Thoracic aorta (tissue), 2 donors: ENCODE measurements at places on chromosomes 4 and X. TPM values are rescaled to one million over a fixed set of nuclear protein-coding genes. Genes with fewer than 3 reads are reported as not detected.

DNA sequence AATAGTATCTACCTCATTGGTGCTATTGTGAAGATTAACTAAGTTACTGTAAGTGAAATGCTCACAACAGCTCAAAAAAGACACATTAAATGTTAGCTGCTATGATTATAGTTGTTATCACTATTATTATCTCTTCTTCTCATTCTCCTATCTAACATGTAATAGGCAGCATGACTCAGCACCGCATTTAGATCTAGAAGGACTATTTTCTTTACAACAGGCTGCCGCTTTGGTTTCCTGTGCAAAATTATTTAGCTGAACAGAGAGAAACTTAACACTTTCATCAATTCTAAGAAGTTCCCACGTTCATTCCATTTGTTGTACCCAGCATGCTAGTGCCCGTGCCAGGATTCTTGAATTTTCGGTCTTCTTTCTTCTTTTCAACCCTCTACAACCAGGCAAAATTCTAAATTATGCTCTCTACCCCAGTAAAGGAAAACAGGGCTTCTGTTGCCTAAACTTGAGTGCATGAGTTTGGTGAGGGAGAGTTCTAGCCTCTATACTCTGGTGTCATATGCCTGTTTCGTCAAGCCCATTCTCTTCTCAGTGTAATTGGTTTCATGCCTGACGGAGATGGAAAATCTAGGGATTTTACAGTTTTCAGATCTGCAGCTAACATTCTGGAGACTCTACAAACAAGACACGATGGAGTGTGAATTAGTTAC, 378.9 kb downstream of the PPP1R2C start:
- no peak for DNase-seq

ADH1A gene
- total RNA-seq: not detected

GRCh38 chrX:16319929-16320328, 152.6 kb downstream of the MAGEB17 start:
- no peak for DNase-seq

GRCh38 chr4:77920371-77920770, 57.7 kb downstream of the MRPL1 start:
- DNase-seq: no peak

DNA sequence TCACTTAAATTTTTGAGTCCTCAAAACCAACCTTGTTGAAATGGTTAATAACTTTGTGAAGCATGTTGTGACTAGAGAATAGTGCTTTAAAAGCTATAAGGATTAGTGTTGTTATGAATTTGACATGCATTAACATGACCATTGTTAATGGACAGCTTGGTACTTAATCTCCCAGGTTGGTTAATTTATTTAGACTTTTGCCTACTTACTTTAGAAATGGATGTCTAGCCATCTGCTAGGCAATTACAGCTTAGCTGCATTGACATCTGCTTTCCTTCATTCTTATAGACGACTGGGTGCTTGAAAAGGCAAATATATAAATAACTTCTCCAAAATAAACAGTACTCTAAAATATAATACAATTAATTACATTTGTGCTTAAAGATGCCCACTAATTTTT, 368.0 kb downstream of the CCSER1 start:
- DNase-seq: no peak

DNA sequence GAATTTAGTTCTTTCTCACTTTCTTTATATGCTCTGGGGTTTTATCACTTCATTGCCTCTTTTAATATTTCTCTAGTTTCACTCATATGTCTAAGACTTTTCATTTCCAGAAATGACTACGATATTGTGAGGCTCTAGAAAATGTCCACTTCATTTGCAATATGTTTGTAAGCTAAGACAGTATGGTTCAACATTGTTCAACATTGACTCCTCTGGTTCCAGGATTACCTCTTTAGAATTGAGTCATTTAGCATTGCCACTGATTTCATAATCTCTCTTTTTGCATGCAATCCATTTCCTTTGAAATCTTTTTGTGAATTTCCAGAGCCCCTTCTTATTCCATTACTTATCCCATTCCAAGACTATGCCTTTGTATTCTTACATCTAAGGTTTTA, 32.3 kb downstream of the BBS12 start:
- no peak for DNase-seq

DNA sequence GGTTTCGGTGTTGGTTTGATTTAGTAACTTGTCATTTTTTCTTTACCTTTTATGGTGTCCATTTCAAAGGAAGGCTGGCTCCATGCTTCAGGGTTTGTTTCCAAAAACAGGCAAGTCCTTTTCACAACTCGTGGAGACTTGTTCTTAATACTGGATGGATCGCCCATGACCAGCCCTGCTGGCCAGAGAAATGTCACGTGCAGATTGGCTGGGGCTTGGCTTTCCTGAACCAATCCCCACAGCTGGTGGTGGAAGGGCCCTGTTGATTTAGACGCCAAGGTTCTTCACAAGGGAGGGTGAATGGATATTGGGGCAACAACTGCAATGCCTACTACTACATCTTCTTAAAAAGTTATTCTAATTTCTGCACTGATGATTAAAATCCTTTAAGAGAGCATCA, 92.6 kb downstream of the SHROOM3 start:
- DNase-seq: no peak

TMEM271 gene
- not detected for total RNA-seq

DNA sequence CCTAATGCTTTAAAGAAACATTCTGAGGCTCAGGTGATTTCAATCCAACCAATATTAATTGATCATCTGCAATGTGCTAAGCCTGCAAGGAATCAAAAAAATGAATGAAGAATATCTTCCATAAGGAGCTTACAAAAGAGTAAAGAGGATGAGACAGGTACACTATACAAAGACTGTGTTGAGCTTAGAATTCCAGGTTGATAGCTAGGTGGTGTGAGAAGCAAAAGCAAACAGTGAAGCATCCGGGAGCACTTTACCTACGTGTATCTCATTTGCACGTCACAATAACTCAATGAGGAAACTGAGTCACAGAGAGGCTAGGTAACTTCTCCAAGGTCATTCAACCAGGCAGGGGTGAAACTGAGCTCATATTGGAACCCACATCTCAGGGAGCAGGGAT, 37.1 kb downstream of the FAM114A1 start:
- DNase-seq: no peak

DNA sequence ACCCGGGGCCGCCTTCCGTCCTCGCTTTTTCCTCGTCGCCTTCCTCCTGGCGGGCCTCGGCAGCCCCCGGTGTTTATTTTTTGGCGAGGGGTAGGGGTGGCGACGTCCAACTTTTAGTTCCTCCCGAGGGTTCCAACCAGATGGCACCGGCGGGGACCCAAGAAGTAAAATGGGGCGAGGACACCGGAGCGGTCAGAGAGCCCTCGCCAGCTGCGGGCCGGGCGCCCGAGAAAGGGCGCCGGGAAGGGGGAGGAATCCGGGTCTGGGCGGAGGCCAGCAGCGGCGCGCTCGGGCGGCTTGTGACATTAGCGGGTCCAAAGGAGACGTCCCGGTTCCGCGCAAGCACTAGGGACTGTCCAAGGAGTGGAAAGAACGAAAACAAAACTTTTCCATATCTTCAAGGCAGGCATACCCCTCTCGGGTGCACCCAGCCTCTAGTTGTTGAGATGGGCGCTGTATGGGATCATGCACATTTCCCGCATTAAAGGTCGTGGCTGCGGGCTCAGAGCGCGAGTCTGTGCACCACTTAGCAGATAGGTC, 691 bp upstream of the USP46 start:
- peak; percentile 10 for DNase-seq
